Activated CD4-positive, CD25-positive, alpha-beta regulatory T cell (primary cell): ENCODE measurements at places on chromosomes 7 and 10.

GRCh38 chr10:104090611-104091010 lies 4.9 kb upstream of the COL17A1 start:
- DNase-seq = no peak

DNA sequence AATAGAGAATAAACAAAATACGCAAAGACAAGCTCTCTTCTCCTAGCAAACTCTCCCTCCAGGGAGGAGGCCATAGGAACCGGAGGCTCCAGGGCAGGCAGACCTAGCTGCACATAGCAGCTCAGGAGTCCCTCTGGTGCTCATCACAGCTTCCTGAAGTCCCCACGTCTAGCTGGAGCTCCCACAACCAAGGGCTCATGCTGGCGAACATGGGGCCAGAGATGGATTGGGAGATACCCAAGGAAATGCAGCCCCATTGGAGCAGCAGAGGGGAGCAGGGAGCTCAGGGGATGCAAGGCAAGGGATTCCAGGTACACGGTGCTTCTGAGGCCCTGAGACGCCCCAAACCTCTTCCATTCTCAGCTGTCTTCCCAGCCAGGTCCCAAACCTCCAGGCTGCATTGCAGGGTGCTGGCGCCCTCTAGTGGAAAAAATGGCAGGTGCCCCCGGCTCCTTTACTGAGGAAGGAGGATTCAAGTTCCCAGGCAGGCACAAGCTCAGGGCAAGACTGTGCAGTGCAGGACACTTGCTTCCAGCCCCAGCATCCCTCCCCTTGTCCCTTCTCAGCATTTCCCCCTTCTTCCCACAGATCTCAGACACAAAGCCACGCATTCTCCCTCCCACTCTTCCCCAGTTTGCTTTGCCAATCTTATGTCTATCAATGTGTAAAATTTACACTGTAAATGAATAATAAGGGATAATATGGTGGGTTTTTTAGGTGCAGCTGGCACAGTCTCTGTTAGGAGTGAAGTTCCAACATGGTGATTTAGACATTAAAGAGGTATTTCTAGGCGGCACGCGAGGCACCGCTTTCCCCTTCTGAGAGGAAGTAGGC lies 46.2 kb downstream of the GPAM start:
- peak; percentile 40 for DNase-seq

- DNase-seq = no peak
Measured at GRCh38 chr7:116354171-116354545, 143.8 kb downstream of the TES start.

DNA sequence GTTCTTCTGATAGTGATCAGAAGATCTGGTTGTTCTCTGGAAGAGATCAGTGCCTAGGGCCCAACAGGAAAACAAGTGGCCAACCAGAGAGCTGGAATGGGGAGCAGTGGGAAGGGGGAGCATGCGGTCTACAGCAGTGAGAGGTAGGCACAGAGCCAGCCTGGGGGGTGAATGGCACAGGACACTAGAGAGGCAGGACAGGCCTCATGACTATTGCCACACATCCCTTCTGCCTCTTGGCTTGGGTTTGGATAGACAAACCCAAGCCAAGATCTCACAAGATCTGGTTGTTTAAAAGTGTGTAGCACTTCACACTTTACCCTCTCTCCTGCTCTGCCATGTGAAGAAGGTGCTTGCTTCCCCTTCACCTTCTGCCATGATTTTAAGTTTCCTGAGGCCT lies 224.4 kb downstream of the ARHGAP12 start:
- DNase-seq = no peak

GRCh38 chr10:123860209-123860608 lies 31.4 kb downstream of the CPXM2 start:
- no peak for DNase-seq

DNA sequence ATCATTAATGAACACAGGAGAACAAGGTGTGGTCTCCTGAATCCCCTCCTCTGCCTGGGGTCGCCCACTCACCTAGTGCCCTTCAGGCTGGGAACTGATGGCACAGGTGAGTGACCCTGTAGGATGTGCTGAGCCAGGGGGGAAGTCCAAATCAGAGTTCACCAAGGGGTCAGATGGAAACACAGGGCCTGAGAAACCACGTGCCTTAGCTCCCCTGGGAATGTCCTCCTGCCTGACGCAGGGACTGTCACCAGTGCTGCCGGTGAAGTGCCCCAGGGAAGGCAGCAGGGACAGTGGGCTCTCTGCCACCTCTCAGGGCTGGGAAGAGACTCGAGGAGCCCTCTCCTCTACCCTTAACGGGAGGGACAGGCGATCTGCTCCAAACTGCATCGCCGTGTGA lies 5.8 kb upstream of the PYROXD2 start:
- DNase-seq = no peak

DNA sequence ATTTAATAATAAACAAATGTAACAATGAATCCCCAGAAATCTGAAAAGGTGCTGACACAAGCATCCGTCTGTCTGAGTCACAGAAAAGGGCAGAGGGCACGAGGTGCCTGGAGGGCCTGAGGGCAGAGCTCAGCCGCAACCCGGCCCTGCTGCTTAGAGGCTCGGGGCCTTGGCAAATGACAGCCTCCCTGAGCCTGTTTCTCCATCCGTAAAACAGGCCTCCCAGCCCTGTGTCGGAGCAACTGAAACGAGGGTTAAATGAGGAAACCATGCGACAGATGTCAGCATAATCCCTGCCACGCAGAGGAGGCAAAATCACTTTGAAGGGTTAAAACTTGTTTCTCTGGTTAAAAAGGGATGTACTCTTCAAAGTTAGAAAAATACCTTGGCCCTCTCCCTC lies 24.9 kb downstream of the NUDT1 start:
- DNase-seq = no peak

DNA sequence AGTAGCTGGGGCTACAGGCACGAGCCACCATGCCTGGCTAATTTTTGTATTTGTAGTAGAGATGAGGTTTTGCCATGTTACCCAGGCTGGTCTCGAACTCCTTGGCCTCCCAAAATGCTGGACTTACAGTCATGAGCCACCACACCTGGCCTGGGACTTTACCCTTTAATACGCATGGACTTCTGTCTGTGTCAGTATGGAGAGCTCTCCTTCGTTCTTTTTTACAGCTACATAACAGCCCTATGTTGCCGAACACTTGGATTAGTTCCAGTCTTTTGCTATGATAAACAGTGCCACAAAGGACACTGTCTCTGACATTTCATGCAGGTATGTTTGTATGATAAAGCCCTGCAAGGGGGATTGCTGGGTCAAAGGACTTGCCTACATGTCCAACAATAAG lies 10.9 kb upstream of the OAT start:
- no peak for DNase-seq

DNA sequence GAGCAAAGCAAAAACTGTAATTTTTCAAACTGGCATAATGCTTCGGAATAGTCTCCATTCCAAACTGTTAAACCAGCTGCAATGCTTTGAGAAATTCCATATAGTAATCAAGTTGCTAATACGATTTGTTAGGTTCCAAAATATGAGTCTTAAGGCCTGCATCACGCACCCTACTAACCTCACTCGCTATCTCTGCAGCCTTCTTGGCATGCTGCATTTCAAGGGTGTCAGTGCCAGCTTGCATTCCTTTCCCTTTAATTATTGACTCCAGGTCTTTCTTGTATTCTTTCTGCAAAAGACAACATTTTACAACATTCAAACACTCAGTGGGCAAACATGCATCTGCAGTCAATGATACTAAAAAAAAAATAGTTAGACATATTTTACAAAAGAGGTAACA lies 61.8 kb downstream of the NEBL start:
- no peak for DNase-seq

DNA sequence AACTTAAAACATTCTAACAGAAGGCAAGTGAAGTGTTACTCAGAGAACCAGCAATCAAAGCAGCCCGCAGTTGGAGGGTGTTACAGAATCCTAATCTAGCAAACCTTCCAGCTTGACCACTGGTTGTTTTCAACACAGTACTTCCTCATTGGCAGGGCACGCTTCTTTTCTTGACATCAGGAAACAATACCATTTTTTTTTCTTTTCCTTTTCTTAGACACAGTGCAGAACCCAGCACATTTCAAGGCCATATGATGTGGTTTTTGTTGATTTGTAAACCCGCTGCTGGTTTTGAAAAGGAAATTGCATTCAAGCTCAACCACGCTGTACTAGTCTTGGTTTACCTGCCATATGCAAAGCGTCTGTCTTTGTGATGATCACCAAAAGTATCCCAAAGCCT lies 33.4 kb downstream of the RHOBTB1 start:
- no peak for DNase-seq

DNA sequence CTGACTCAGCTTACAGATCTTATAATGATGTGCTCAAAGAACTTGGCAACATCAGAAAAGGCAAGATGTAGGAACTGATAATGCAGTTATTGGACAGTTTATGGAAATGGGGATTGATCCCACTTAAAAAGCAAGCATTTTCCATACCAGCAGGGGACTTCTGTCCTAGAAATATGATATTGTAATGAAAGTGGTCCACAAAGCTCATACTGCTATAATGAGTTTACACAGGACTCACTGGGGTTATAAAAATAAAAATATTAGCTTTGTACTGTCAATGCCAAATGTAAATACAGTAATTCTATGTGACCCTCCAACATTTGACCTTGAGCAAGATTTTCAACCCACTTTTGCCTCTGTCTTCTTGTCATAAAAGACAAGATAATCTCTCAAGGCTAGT lies 145.5 kb upstream of the SEM1 start:
- DNase-seq = no peak

GRCh38 chr7:76303202-76304147 lies 1.0 kb downstream of the HSPB1 start:
- peak; percentile 49 for DNase-seq
